ENCODE measurements at places on chromosomes 11 and 22.

GRCh38 chr11:46106530-46107407 is 14.5 kb downstream of the PHF21A start:
- DNase-seq = no peak

DNA sequence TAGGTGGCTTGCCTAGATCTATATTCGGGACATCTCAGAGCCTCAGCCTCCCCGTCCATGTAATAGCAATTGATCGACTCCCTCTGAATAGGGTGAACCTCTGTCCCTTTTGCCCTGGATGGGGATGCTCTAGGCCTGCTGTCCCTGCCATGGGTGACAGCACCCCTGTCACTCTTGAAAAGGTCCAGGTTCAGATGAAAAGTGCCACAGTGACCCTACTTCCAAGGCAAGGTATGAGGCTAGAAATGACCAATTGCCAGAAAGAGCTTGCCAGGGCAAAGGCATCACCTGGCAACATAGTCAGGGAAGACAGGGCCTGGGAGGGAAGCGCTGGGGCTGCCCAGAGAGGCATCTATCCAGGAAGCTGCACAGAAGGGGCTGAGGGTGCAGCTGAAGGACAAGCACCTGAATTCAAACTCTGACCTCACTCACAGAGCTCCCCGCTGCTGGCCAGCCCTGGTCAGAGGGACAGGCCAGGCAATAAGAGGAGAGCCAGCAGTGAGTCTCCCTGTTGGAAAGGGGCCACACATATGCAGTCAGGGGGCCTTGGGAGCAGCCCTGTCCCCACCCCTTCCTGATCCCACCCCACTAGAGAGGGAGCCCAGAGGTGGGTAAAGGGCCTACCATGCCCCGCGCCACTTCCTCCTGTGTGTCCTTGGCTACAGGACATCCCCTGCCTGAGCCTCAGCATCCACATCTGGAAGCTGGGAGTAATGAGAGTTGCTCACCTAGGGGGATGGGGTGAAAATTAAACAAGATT is 9.0 kb upstream of the APOBEC3A start:
- DNase-seq = no peak

DNA sequence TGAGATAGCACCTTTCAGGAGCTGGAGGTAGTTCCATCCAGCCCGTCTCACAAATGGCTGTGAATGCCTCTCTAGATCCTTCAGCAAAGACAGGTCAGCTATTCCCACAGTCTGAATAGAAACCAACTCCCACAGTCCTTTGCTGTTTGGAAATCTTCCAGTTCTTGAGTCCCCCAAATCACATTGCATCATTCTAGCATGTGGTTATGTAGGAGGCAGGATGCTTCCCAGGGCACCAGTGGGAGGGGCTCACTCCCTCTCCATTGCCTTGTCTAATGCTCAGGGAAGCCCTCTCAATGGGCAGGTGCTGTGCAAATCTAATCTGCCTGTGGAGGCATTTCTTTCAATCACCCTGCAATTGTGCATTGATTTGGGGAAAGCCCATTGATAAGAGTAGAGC is 14.6 kb downstream of the NAV2 start:
- DNase-seq = no peak

GRCh38 chr11:33064866-33065265 is 25.5 kb downstream of the TCP11L1 start:
- DNase-seq = no peak

- DNase-seq = no peak
These were observed 2.6 kb downstream of the C11orf21 start for GRCh38 chr11:2298795-2299761.

All from CD4-positive, alpha-beta T cell treated with Interleukin-2 at 100 ng/mL for 4 hours (primary cell).